ENCODE measurements at places on chromosomes 3 and 15.

DNA sequence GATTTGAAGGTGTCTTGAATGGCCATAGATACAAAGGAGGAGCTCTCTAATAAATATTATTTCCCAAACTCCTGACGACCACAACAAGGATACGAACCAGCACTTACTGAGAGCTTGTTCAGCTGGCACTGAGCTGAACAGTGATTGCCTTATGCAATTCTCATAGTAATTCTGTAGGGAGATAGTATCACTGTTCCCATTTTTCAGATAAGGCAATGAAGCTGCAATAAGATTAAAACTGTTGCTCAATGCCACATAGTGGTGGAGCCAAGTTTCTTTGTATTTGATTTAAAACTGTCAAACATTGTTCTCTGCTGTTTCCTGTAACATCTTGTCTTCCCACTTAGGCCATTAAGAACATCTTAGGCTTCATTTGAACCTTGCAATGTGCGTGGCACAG is 163.9 kb downstream of the RPLP1 start:
- DNase-seq, result no peak

- DNase-seq, result no peak
Observed at GRCh38 chr3:120566243-120566975, 29.7 kb upstream of the NDUFB4 start.

DNA sequence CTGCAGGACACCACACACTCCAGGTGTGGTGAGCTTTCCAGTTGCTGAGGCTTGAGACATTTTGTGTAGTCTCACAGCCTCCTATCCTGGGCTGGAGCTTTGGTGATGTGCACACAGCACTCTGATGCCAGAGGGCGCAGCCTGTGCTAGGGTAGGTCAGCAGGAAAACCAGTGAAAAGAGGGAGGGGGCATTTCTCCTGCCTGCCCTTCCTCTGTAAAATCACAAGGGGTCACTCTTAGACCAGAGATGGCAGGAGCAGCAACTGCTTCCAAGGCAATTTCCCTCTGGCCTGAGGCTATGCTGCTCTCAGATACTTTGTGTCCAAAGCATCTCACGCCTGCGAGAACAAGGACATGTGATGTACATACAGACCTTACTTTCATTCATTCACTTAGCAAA is 16.5 kb upstream of the MUSTN1 start:
- no peak for DNase-seq

- no peak for DNase-seq
Observed at GRCh38 chr15:36791844-36792571, 212.6 kb downstream of the CDIN1 start.

- DNase-seq, result no peak
Observed at GRCh38 chr3:66823009-66823397, 175.1 kb upstream of the KBTBD8 start.

GRCh38 chr15:33119273-33119672 is 75.2 kb downstream of the FMN1 start:
- no peak for DNase-seq

- no peak for DNase-seq
Observed at GRCh38 chr3:160403796-160404470, 4.5 kb downstream of the SMC4 start.

DNA sequence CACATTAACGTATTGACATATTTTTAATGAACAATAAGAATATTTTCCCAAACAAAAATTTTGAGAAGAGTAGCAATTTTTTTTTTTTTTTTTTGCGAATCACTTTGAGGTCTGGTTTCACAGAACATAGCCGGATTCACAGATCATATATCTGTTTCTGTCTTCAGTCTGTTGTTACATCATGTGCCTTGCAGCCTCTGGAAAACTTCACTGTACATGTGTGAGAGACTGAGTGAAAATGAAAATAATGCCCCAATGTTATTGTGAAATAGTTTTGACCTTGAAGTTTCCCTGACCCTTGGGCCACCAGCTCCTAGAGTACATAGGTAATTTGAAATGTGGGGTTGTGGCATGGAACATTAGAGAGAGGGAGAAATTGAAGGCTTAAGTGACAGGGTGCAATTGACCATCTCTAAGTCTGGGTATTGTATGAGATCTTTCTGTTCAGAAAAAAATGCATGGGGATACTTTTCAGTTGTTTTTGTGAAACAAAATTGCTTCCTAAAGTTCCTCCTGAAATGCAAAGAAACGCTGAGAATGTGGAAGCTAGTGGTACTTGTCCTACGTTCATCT is 14.0 kb downstream of the ITPR1 start:
- DNase-seq, result no peak

DNA sequence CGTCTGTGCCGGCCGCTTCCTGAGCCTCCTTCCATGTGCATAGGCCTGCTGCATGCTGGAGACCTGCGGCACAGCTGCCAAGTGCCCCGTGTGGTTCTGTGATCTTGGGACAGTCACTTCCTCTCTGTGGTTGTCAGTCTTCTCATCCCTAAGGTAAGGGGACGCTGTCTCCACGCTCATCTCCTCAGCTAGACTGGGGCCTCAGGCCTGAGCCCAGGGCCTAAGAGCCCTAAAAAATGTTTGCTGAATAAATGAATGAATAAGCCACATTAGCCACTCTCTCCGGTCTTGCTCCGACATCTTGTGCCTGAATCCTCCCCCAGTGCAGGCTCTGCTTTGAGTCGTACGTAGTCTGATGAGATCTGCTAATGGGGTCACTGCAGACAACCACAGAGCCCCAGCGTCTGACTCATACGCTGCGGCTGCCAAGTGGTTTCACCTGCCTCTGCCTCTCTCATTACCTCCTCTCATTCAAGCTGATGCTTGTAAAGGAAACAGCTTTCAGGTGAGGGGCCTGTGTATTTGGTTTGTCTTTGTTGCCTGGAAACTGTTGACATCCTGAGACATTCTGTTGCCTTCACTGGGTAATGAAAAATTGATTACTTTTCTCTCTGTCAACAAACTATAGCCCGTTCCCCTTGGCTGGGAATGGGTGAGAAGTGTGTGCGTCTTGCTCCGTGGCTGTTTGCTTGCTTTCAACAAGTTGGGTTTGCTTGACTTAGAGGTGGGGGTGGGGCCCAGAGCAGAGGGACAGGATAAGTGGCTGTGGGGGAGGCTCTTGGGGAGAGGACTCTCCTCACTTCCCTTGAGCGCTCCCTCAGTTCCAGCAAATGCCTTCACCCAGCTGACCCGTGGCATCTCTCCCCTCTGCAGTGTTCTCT is 15.9 kb downstream of the RPLP1 start:
- peak; percentile 80 for DNase-seq

GRCh38 chr15:63933522-63933921 is 99.8 kb upstream of the HERC1 start:
- no peak for DNase-seq

DNA sequence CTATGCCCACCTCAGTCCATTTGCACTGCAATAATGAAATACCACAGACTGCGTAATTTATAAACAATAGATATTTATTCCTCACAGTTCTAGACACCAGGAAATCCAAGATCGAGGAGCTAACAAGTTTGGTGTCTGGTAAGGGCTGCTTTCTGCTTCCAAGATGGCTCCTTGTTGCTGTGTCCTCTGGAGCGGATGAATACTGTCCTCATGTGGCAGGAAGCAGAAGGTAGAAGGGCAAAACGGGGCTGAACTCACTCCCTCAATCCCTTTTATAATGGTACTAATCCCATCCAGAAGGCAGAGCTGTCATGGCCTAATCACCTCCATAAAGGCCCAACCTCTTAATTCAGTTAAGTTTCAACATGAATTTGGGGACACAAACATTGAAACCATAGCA is 75.3 kb downstream of the P2RY1 start:
- DNase-seq, result no peak

- DNase-seq, result no peak
Observed at GRCh38 chr3:158086776-158087175, 19.4 kb downstream of the SHOX2 start.
